Esophagus muscularis mucosa (tissue), 4 donors: ENCODE measurements at places on chromosomes 6 and 20. TPM values are rescaled to one million over a fixed set of nuclear protein-coding genes. Genes with fewer than 3 reads are reported as not detected.

PEDS1 gene
- 22.2 TPM for total RNA-seq

DNA sequence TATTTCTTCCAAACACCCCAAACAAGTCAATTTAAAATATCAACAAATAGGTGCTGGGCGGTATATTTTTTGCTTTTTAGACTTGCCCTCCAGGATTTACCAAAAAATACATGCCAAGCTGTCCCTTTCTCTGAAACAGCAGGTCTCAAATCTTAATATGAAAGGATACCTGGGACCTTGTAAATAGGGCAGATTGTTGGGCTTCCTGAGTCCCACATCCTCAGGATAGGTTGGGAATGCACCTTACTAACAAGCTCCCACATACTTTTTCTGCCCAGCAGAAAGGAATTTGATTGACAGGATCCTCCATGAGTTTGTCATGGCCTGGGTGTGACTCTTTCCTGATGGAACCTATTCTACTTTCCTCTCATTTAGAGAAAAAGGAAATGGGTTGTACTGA is 4.9 kb upstream of the SLC24A3 start:
- no peak for DNase-seq

GRCh38 chr6:162543221-162543620 is 184.3 kb downstream of the PRKN start:
- DNase-seq = peak; percentile 66

CCNC gene
- total RNA-seq = 27.4 TPM

DNA sequence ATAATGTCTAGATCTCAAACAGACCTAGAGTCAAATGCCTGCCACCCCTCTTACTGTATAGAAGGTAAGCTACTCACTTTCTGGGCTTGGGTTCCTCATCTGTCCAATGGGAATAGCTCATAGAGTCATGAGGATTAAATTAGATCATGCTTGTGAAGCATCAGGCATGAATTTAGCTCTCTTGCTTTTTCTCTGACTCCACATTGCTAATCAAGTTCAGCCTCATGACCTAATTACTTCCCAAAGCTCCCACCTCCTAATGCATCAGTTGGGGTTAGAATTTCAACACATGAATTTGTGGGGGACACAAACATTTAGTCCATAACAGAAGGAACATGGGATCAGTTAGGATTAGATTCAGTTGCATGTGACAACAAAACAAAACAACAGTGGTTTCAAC is 4.6 kb upstream of the DDX27 start:
- no peak for DNase-seq

MTHFD1L gene
- 5.9 TPM for total RNA-seq

GRCh38 chr6:135221042-135221441 is 39.9 kb downstream of the MYB start:
- no peak for DNase-seq

- no peak for DNase-seq
These were observed 21.9 kb downstream of the ATRN start for GRCh38 chr20:3492669-3493068.

DNA sequence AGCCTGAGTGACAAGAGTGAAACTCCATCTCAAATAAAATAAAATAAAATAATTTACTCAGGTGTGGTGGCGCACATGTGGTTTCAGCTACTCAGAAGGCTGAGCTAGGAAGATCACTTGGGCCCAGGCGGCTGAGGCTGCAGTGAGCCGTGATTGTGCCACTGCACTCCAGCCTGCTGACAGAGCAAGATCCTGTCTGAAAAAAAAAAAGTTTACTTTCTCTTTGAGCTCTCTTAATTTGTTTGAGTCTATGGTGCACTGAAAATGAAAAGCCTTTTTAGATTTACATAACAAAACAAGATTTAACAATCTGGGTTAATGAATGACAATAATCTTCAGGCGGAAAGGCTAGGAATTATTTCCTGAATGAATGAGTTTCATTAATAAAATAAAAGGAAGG is 23.3 kb upstream of the NHSL1 start:
- DNase-seq = no peak

- no peak for DNase-seq
These were observed 186.3 kb downstream of the OGFRL1 start for GRCh38 chr6:71474942-71475341.

DNA sequence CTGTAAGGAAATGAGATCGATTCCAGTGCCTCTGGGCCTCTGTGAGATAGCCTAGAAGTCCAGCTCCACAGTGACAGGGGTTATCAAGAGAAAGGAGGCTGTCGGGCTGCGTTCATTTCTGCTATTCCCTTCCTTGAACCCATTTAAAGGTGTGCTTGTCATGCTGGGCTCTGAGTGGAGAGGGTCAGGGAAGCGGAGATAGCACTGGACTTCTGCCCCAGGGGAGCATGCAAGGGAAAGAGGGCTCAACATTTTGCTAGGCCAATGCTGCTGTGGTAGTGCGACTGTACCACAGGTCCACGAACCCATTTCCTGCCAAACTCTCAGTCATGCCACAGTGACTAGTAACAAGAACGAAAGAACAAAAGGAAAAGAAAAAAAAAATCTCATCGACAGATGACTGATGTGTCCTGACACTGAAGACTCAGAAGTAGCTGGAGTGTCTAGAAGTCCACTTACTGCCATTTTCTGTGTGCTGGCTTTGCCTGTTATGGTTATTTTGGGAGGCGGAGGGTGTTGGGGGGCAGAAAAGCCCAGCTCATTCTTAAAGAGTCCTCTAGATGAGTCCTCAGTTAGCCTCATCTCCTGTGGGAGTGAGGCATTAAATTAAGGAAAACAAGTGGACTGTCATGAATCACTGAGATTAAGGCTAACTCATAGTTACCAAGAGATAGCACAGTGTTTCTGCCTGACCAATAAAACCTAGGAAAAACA is 8.1 kb downstream of the NEDD9 start:
- no peak for DNase-seq

DNA sequence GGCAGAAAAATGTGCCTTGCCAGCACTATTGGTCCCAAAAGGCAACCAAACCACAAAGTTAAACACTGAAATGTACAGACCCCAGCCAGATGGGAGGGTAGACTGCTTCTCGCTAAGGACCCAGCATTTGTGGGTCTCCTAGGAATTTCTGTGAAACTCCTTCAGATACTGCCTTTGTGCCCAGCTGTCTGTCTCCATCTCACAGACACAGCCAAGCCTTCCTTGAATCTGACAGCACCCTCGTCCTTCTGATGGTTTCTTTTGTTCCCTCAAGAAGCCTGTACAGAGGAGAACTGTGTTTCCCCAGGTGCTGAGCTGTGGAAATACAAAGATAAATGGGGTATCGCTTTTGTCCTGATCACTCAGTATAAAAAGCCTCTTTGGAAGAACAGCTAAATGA is 254.0 kb upstream of the TAB2 start:
- DNase-seq = no peak
